ENCODE measurements at places on chromosomes 2 and 18.

DNA sequence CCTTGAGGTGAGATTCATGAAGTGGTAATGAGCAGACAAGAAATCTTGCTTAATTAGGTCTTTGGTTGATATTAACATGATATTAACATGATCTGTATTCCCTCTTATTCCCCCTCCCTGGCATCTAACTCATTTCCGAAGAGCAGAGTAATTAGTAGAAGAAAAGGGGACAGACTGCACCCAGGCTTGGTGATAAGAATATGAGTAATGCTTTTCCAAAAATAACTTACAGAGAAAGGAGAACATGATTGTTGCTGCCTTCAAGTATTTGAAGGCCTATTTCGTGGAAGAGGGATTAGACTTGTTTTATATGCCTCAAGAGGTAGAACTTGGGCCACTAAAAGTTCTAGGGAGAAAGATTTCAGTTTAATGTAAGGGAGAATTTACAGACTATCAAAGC is 130.6 kb upstream of the ATP5MC3 start:
- DNase-seq = no peak

DNA sequence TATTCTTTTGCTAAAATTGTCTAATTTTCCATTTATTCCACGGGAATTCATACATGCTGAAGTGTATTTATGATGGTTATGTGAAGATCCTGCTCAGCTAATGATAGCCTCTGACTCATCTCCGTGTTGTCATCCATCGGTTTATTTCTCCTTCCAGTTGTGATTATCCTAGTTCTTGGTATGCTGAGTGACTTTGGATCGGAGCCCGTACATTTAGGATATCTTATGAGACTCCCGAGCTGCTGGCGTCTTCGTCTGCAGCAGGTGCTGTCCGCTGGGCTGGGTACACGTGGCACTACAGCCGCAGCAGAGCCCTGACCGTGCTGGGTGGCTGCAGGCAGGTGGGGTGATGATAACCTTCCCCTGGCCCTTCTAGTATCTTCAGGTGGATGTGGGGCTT is 40.1 kb upstream of the GALR1 start:
- no peak for DNase-seq

- DNase-seq = no peak
These were observed 766 bp downstream of the SNTG2 start for GRCh38 chr2:951224-952006.

- DNase-seq = no peak
These were observed 79.0 kb downstream of the SLC66A3 start for GRCh38 chr2:11234309-11234708.

DNA sequence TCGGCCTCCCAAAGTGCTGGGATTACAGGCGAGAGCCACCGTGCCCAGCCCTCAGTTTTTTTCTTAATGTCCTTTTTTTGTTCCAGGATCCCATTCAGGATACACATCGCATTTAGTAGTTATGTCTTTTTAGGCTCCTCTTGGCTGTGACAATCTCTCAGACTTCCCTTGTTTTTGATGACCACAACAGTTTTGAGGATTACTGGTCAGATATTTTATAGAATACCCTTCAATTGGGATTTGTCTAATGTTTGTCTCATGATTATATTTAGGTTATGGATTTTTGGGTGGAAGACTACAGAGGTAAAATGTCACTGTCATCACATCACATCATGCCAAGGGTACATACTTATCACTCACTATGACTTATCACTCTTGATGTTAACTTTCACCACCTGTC is 46.7 kb downstream of the SCN3A start:
- DNase-seq = no peak

- DNase-seq = no peak
These were observed 8.8 kb downstream of the KHK start for GRCh38 chr2:27095427-27095744.

GRCh38 chr2:134943540-134943939 is 24.9 kb downstream of the CCNT2 start:
- DNase-seq = no peak

Measured in stimulated activated CD4-positive, alpha-beta T cell treated with anti-CD3 and anti-CD28 coated beads, Interleukin-1b, Interleukin-23, amount 100 ng/mL, for 24 hours (primary cell).